Activated CD4-positive, alpha-beta memory T cell treated with anti-CD3 and anti-CD28 coated beads for 36 hours (primary cell): ENCODE measurements at places on chromosomes 2 and 18. TPM values are rescaled to one million over a fixed set of nuclear protein-coding genes. Genes with fewer than 3 reads are reported as not detected.

CYP26B1 gene
- not detected for total RNA-seq

UGT1A3 gene
- not detected for total RNA-seq

ADGRF3 gene
- 1.4 TPM for total RNA-seq

C2orf80 gene
- total RNA-seq = not detected

CYS1 gene
- total RNA-seq = 0.07 TPM

DNA sequence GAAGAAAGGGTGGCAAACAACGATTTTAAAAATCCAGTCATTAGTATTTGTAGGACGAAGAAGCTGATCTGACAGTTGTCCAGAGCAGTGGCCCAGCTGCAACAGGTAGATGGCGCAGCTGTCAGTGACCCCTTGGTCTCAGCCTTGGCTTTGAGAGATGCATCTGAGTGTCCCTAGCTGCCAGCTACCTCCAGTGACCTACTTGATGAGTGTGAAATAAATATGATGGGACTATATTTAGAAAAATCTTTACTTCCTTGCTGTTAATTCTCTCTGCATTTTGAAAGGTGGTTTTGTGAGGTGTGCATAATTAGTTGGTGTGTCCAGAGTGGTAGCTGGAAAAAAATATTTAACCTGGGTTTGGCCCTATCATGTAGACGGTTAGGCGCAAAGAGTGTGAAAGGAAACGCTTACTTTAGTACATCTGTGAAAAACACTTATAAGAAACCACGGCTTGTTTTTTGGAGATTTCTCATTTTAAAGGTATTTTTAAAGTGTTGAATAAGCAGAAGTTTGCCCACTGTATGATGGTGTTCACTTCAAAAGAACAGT, 963 bp downstream of the INPP1 start:
- H3K4me1 ChIP-seq = peaks cover 22% of the 10 kb centered on the region
- no peaks in the 10 kb centered on the region for H3K27me3 ChIP-seq
- peak overlapping the region; percentile 38 for H3K27ac ChIP-seq
- no peaks in the 10 kb centered on the region for H3K36me3 ChIP-seq

- H3K36me3 ChIP-seq = no peaks in the 10 kb centered on the region
- H3K27ac ChIP-seq = no peak overlapping the region
- no peak overlapping the region for H3K4me3 ChIP-seq
- peak; percentile 22 for DNase-seq
Observed at GRCh38 chr2:96111823-96112500, 4.4 kb downstream of the ADRA2B start.

- no peaks in the 10 kb centered on the region for H3K27me3 ChIP-seq
- no peak for DNase-seq
- H3K4me1 ChIP-seq = no peaks in the 10 kb centered on the region
- no peak overlapping the region for H3K27ac ChIP-seq
Observed at GRCh38 chr2:128390991-128391630, 72.4 kb upstream of the HS6ST1 start.

DNA sequence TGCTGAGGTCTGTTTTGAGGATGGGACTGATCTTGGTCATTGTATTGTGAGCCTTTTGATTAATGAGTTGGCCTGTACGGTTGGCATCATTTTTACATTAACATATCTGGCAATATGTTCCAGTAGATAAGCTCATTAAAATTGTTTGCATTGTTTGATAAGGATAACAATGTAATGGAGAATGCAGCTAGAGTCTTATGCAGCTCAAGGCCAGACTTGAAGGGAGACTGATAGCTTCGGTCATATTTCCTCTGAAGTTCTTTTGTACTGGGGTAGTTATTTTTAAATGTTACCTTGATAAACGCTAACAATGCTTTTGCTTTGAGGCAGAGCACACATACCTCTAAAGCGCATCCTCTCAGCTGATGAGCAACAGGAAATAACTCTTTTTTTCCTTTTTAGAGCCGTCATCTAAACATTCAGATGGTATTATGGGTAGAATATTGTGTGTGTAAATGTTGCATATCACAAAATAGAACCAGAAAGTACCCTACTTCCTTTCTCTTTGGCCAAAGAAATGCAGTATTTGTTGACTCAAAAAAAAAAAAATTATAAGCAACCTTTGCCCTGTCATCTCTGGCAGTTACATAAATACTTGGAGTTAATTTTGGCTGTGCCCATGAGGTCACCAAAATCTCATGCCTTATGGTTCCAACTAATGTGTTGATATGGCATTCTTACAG, 1.3 kb downstream of the MAPRE2 start:
- peak overlapping the region; percentile 98 for H3K4me3 ChIP-seq
- H3K27ac ChIP-seq = peak overlapping the region; percentile 94
- DNase-seq = no peak
- peaks cover 5% of the 10 kb centered on the region for H3K36me3 ChIP-seq

GRCh38 chr2:8643250-8643995, 38.4 kb upstream of the ID2 start:
- no peak overlapping the region for H3K4me3 ChIP-seq
- no peaks in the 10 kb centered on the region for H3K4me1 ChIP-seq
- no peak for DNase-seq
- H3K27ac ChIP-seq = no peak overlapping the region

DNA sequence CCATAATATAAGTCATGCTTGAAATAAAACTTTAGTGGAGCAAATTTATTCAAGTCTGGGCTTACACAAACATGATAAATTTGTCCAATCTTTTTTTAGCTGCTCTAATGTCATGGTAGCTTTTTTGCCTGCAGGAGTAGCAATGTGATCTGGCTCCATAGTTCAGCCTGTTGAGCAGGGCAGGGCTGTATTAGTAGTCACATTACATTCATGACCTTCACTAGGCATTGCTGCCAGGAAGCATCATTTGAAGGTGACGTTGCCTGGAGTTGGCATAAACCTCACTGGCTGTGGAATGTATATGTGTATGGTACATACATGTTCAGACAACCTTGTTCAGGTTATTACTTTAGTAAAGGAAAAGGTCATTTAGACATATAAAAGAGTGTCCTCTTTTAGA, 76.6 kb downstream of the CCDC85A start:
- DNase-seq = no peak
- H3K4me1 ChIP-seq = no peaks in the 10 kb centered on the region
- no peak overlapping the region for H3K4me3 ChIP-seq
- H3K27me3 ChIP-seq = no peaks in the 10 kb centered on the region
- H3K27ac ChIP-seq = no peak overlapping the region
- no peaks in the 10 kb centered on the region for H3K36me3 ChIP-seq

DNA sequence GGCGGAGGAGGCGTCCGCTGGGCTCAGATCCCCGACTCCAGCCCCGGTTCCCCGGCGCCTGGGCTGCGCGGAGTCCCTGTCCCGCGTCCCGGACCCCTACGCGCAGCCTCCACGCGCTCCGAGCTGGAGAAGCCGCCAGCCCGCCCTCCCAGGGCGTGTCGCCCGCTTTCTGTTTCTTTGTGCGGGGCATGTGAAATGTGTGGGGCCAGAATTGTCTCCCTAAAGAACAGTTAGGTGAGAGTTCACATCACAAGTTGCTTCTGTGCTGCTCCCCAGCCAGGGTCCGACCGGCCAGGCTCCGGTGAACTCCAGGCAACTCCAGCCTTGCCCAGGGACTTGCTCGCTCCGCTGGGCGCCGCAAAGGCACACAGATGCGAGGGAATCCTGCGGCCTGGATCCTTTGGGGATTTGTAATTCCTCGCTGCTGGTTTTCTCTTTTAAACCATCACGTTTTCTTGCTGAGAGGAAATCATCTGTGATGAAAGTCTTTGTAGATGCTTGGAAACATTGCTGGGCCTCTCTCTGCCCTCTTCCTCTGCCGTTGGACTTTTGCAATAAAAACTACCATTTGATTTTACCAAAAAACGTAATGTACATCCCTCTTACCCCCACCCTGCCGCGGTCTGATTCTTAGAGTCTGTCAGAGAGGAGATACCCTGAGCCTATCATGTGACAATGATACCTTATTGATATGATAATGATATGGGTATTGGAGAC, 631 bp downstream of the GYPC start:
- H3K27me3 ChIP-seq = no peaks in the 10 kb centered on the region
- peak overlapping the region; percentile 91 for H3K4me3 ChIP-seq
- peak overlapping the region; percentile 97 for H3K27ac ChIP-seq
- peaks cover 22% of the 10 kb centered on the region for H3K36me3 ChIP-seq
- DNase-seq = peak; percentile 57

DNA sequence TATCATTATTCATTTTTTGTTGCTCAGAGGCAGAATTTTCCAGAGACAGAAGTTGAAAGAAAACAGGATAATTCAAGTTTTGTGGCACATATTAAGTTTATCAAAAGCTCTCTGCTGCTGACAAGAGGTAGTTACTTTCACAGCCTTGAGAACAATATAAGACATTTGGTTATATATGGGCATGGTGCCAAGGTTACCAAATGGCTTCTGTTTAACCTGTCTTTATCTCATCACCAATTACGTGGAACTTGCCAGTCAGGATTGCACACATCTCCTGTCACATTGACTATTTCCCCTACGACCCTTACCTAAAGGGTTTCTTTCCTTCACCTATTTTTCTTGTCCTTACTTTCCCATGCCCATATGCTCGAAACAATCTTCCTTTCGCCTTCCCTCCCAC, 35.9 kb downstream of the KLF7 start:
- H3K4me1 ChIP-seq = peaks cover 65% of the 10 kb centered on the region
- H3K4me3 ChIP-seq = no peak overlapping the region
- H3K27me3 ChIP-seq = no peaks in the 10 kb centered on the region
- no peak for DNase-seq
- H3K27ac ChIP-seq = no peak overlapping the region

- peak; percentile 7 for DNase-seq
- peaks cover 10% of the 10 kb centered on the region for H3K4me1 ChIP-seq
- peak overlapping the region; percentile 19 for H3K27ac ChIP-seq
- no peak overlapping the region for H3K4me3 ChIP-seq
- H3K27me3 ChIP-seq = no peaks in the 10 kb centered on the region
Observed at GRCh38 chr2:10271509-10271908, 31.2 kb upstream of the HPCAL1 start.

DNA sequence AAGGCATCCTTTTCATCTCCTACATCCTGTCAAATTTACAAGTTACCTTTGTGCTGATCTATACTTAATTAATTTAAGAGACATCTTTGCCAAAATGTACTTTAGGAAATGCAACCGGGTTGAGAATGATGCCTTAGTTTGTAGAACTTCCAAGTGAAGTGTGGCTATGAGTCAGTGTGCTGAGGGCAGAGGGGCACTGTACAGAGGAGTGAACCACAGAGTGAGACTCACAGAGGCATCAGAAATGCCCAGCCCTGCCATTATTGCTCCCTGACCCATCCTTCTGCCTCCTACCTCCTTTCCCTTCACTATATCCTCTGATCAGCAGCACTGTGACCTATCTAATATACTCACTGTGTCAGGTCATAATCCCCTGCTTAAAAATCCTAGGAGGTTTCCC, 320.1 kb downstream of the LRRTM1 start:
- no peaks in the 10 kb centered on the region for H3K27me3 ChIP-seq
- H3K27ac ChIP-seq = no peak overlapping the region
- no peaks in the 10 kb centered on the region for H3K4me1 ChIP-seq
- no peak overlapping the region for H3K4me3 ChIP-seq

GRCh38 chr2:107548216-107548615, 278.5 kb upstream of the RGPD4 start:
- H3K4me3 ChIP-seq = no peak overlapping the region
- H3K27me3 ChIP-seq = no peaks in the 10 kb centered on the region
- H3K27ac ChIP-seq = no peak overlapping the region
- H3K36me3 ChIP-seq = no peaks in the 10 kb centered on the region

- no peak overlapping the region for H3K27ac ChIP-seq
- H3K36me3 ChIP-seq = no peaks in the 10 kb centered on the region
Observed at GRCh38 chr2:33111002-33111446, 164.3 kb downstream of the LTBP1 start.

DNA sequence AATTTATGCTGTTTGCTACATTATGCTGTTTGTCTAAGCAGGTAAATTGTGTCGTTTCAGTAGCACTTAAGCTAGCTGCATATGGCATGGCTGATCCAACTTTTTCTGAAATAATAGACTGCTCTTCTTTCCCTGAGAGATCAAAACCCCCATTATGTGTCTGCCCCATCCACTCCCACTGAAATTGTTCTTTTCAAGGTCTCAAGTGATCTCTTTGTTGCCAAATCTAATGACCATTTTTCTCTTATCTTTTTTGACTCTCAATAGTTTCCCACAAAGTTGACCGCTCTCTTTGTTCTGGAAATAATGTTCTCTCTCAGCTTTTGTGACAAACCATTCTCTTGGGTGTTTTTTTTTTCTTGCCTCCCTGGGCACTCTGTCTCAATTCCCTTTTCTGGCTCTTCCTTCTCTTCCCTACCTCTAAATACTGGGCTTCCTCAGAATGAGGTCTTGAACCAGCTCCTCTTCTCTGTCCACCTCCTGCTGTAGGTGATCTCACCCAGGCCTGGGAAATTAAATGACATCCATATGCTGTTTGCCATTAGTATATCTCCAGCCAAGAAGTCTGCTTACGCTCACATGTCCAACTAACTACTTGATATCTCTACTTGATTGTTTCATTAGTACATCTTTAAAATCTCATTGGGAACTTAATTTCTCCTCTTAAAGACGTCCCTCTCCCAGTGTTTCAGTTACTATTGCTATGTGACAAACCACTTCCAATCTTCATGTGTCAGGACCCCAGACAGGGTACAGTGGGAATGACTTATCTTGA, 107.3 kb upstream of the TLK1 start:
- H3K27me3 ChIP-seq = no peaks in the 10 kb centered on the region
- H3K36me3 ChIP-seq = no peaks in the 10 kb centered on the region
- H3K4me1 ChIP-seq = peaks cover 8% of the 10 kb centered on the region
- no peak overlapping the region for H3K27ac ChIP-seq
- DNase-seq = no peak

GRCh38 chr18:31419457-31419932, 28.0 kb upstream of the DSG3 start:
- no peaks in the 10 kb centered on the region for H3K36me3 ChIP-seq
- no peaks in the 10 kb centered on the region for H3K27me3 ChIP-seq
- H3K4me1 ChIP-seq = no peaks in the 10 kb centered on the region
- no peak overlapping the region for H3K27ac ChIP-seq
- H3K4me3 ChIP-seq = no peak overlapping the region

GRCh38 chr18:49206717-49207116, 253.7 kb downstream of the DYM start:
- H3K27ac ChIP-seq = no peak overlapping the region
- H3K4me3 ChIP-seq = no peak overlapping the region
- H3K36me3 ChIP-seq = peaks cover 2% of the 10 kb centered on the region
- no peaks in the 10 kb centered on the region for H3K27me3 ChIP-seq
- DNase-seq = no peak

- no peak overlapping the region for H3K4me3 ChIP-seq
- no peaks in the 10 kb centered on the region for H3K27me3 ChIP-seq
- H3K27ac ChIP-seq = no peak overlapping the region
- H3K36me3 ChIP-seq = peaks cover 3% of the 10 kb centered on the region
- DNase-seq = no peak
- H3K4me1 ChIP-seq = no peaks in the 10 kb centered on the region
Observed at GRCh38 chr2:3145471-3146021, 232.1 kb downstream of the EIPR1 start.

GRCh38 chr2:189799531-189799930, 15.3 kb downstream of the PMS1 start:
- peaks cover 3% of the 10 kb centered on the region for H3K4me1 ChIP-seq
- no peak for DNase-seq
- H3K4me3 ChIP-seq = no peak overlapping the region
- peaks cover 18% of the 10 kb centered on the region for H3K36me3 ChIP-seq
- no peak overlapping the region for H3K27ac ChIP-seq
- H3K27me3 ChIP-seq = no peaks in the 10 kb centered on the region

DNA sequence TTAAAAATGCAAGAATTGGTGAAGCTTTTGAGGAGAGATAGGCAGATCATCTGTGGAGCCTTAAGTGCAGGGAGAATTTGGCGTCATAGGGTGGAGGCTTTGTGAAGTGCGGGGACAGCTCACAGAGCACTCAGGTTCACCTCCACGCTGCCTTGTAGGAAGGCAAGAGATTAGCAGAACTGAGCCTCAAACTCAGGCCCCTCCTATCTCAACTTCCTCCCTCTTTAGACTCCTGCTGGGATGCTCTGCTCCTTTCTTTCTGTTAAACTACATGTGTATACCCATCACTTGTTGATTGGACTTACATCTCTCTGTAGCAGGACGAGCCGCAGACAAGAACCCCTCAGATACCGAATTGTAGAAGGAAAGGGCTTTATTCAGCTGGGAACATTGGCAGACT, 422.2 kb downstream of the SETBP1 start:
- peaks cover 3% of the 10 kb centered on the region for H3K27me3 ChIP-seq
- no peaks in the 10 kb centered on the region for H3K4me1 ChIP-seq
- no peak overlapping the region for H3K4me3 ChIP-seq
